NCI-H1694 (cell line): ENCODE measurements at places on chromosomes 6 and 20.

DNA sequence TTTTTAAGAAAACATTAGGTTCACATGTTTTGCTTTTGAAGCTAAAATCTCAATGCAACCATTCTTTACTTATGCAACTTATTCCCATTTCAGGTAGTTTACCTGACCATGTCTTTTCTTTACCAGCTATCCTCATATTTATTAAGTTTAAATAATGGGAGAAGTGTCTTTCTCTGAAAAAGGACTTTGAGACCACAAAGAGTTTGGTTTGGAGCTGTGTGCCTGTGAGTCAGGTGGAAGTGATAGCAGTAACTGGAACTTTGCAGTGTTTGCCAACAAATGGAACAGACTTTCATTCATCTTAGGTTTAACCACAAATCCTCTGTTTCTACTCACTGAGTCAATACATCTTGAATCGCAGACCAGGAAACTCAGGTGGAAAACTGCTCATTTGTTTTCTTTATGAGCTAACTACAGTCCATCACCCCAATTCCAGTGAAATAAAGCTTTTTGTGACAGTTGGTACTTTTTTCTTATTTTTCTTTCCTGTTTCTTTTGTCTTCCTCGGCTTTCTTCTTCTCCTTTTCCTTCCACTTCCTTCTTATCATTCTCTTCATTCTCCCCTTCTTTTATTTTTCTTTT, 148.3 kb upstream of the RIN2 start:
- DNase-seq, result no peak

- no peak for DNase-seq
These were observed 23.7 kb downstream of the SPATA2 start for GRCh38 chr20:49891476-49892110.

DNA sequence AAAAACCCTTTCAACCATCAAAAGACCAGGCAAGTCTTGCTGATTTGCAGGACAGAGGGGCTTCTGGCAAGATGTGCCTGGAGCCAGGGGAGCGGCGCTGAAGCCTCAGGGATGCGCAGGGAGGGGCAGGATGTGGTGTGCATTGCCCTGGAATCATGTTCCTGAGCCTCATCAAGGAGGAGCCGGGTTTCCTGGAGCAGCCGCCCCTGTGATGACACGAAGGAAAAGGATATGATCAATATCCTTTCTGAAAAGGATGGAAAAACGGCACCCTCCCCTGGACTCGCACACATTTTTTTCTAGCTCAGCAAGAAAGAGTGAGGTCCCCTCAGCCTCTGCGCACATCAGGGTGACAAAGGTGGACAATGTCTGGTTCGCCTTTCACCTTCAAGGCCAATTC, 173.1 kb upstream of the SSTR4 start:
- no peak for DNase-seq

GRCh38 chr6:75842191-75842590, 93.2 kb downstream of the MYO6 start:
- no peak for DNase-seq

GRCh38 chr6:128768187-128768586, 114.8 kb upstream of the LAMA2 start:
- DNase-seq, result no peak

GRCh38 chr20:64091340-64091739, 7.1 kb upstream of the LKAAEAR1 start:
- no peak for DNase-seq

- DNase-seq, result no peak
These were observed 3.5 kb upstream of the HTR1B start for GRCh38 chr6:77466451-77467437.
